Naive thymus-derived CD8-positive, alpha-beta T cell (primary cell): ENCODE measurements at places on chromosomes 6 and 20. TPM values are rescaled to one million over a fixed set of nuclear protein-coding genes. Genes with fewer than 3 reads are reported as not detected.
A peak's percentile ranks its signal among the peaks of the same experiment; 100 is the strongest.

The DEFB115 gene
- not detected for total RNA-seq

DNA sequence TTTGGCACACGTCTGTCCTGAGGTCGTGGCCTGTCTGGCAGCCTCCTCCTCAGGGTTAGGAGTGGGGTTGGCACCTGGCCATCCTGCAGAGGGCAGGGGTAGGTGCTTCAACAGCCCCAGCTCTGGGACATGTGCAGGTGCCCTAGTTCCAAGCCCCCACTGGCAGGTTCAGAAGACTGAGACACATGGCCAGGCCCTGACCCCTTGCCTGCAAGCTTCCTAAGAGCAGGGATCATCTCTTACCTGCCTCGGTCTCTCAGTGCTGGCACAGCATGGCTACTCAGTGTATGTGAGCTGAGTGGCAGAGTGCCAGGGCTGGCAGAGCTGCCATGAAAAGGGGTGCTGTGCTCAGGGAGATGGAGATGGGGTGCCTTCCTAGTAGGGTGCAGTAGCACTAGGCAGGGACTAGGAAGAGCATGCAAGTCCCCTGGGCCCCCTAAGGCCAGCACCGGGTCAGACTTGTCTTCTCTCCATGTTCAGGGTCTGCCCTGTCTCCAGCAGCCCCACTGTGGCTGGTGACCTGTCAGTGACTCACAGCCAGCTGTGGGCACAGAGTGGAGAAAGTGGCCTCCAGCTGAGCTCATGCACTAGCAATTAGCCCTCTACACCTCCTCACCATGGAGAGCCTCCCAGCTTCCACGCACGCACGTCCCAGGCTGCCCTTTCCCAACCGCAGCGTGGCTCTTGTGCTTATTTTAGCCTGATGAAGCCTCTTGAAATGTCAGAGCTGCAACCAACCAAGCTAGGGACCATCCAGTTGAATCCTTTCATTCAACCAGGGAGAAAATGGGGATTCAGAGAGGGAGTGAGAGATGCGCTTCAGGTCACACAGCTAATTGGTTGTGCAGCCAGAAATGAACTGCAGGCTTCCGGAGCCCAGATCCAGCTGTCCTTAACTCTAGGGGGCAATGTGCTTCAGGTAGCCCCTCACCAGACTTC is 116.6 kb downstream of the MRPL14 start:
- H3K36me3 ChIP-seq = no peaks in the 10 kb centered on the region
- peaks cover 13% of the 10 kb centered on the region for H3K27me3 ChIP-seq
- H3K27ac ChIP-seq = no peak overlapping the region
- no peak overlapping the region for H3K4me3 ChIP-seq
- no peaks in the 10 kb centered on the region for H3K4me1 ChIP-seq
- DNase-seq = no peak

The CLPSL2 gene
- not detected for total RNA-seq

- no peaks in the 10 kb centered on the region for H3K27me3 ChIP-seq
- H3K27ac ChIP-seq = no peak overlapping the region
- H3K4me3 ChIP-seq = no peak overlapping the region
- H3K36me3 ChIP-seq = peaks cover 6% of the 10 kb centered on the region
These were observed 240.6 kb downstream of the FOXC1 start for GRCh38 chr6:1850121-1850839.

The SLC17A3 gene
- total RNA-seq = not detected

The LTB gene
- total RNA-seq = 469 TPM

GRCh38 chr6:31308050-31308844 is 36.4 kb upstream of the HLA-C start:
- H3K36me3 ChIP-seq = no peaks in the 10 kb centered on the region
- H3K4me3 ChIP-seq = peak overlapping the region; percentile 94
- peak overlapping the region; percentile 90 for H3K27ac ChIP-seq
- peak; percentile 78 for DNase-seq
- peaks cover 9% of the 10 kb centered on the region for H3K27me3 ChIP-seq
- H3K4me1 ChIP-seq = no peaks in the 10 kb centered on the region

The FNDC1 gene
- not detected for total RNA-seq

- no peak for DNase-seq
- no peaks in the 10 kb centered on the region for H3K36me3 ChIP-seq
- H3K4me3 ChIP-seq = no peak overlapping the region
- no peaks in the 10 kb centered on the region for H3K27me3 ChIP-seq
These were observed 243.3 kb downstream of the EPHA7 start for GRCh38 chr6:93176070-93176469.

The TTI1 gene
- total RNA-seq = 27.1 TPM

The STMND1 gene
- not detected for total RNA-seq

GRCh38 chr6:97399208-97399607 is 116.2 kb upstream of the MMS22L start:
- no peaks in the 10 kb centered on the region for H3K4me1 ChIP-seq
- H3K27ac ChIP-seq = no peak overlapping the region
- DNase-seq = no peak
- peaks cover 2% of the 10 kb centered on the region for H3K27me3 ChIP-seq
- H3K4me3 ChIP-seq = no peak overlapping the region

The AIF1 gene
- 27.3 TPM for total RNA-seq

The C4A gene
- total RNA-seq = 5.9 TPM

DNA sequence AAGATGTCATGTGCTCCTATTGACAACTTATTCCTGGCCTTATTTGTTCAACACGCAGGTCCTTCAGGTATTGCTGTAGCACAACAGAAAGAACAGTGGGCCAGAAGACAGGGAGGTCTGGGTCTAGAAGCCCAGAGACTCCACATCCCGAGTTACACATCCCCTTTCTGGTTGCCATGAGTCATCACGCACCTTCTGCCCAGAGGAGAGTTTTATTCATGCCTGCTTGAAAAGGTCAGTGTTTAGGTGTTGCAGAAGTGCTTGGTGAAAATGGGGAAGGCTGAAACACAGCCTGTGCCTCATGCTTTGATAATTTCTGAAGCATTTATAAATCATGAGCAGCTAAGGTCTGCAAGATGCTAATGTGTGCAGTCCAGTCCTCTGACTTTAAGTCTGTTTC is 256.4 kb downstream of the GMPR start:
- peaks cover 2% of the 10 kb centered on the region for H3K36me3 ChIP-seq
- H3K27me3 ChIP-seq = no peaks in the 10 kb centered on the region
- peaks cover 36% of the 10 kb centered on the region for H3K4me1 ChIP-seq
- peak overlapping the region; percentile 18 for H3K27ac ChIP-seq
- H3K4me3 ChIP-seq = no peak overlapping the region

- DNase-seq = no peak
- no peaks in the 10 kb centered on the region for H3K36me3 ChIP-seq
- H3K27ac ChIP-seq = no peak overlapping the region
- peaks cover 19% of the 10 kb centered on the region for H3K27me3 ChIP-seq
These were observed 31.5 kb upstream of the IRAK1BP1 start for GRCh38 chr6:78835817-78836216.

The TAGAP gene
- total RNA-seq = 56.9 TPM

The LST1 gene
- total RNA-seq = 19.1 TPM

GRCh38 chr20:19368351-19368750 is 155.9 kb downstream of the SLC24A3 start:
- H3K4me3 ChIP-seq = no peak overlapping the region
- H3K36me3 ChIP-seq = no peaks in the 10 kb centered on the region
- H3K4me1 ChIP-seq = no peaks in the 10 kb centered on the region
- no peak for DNase-seq

DNA sequence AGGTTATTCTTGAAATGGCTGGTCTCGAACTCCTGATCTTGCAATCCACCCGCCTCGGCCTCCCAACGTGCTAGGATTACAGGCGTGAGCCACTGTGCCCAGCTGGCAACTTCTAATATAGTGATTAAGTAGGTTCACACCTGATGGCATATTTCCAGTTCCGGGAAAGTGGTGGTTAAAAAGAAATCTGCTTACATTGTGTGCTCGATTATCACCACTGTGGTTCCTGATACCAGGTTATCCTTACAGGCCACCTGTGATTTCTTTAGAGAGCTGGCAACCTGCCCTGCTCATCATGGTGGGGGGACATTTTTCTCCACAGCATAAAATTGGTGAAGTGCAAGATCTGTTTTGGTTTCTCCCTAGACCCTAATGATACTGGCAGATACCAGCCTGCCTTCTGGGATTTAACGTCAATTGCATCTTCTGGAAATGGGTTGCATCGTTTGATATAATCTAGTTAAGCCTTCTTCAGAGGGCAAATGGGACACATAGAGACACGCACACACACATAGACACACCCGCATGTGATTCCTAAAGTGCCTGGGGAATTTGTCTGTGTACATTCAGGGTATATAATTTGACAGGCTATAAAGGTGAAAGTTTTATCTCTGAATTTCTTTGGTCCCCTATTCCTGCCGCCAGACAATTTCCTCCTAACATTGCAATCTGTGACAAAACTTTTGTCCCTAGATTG is 49.7 kb upstream of the CITED2 start:
- H3K27me3 ChIP-seq = peaks cover 25% of the 10 kb centered on the region
- H3K36me3 ChIP-seq = no peaks in the 10 kb centered on the region
- no peaks in the 10 kb centered on the region for H3K4me1 ChIP-seq
- no peak overlapping the region for H3K4me3 ChIP-seq

- no peaks in the 10 kb centered on the region for H3K27me3 ChIP-seq
- peak overlapping the region; percentile 62 for H3K27ac ChIP-seq
- peaks cover 4% of the 10 kb centered on the region for H3K36me3 ChIP-seq
- DNase-seq = no peak
- peak overlapping the region; percentile 74 for H3K4me3 ChIP-seq
These were observed 26.0 kb downstream of the MDN1 start for GRCh38 chr6:89793586-89793985.

DNA sequence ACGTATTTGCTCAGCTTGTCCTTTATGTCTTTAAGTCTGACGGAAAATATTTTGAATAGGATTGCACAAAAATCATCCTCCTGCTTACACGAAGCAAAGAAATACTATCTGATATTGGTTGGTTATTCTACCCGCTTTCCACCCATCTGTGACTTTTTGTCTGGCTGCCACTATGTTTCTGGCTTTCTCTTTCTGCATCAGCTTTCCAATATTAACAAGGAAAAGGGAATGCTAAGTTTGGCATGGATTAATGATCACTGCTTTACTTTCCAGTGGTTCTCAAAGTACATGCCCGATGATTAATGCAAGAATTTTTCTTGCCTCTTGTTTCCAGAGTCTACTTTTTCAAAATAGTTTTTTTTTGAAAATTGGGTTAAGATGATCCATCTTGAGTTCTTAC is 57.0 kb downstream of the RNF144B start:
- no peak for DNase-seq
- peaks cover 5% of the 10 kb centered on the region for H3K4me1 ChIP-seq
- peaks cover 15% of the 10 kb centered on the region for H3K36me3 ChIP-seq
- H3K4me3 ChIP-seq = no peak overlapping the region

DNA sequence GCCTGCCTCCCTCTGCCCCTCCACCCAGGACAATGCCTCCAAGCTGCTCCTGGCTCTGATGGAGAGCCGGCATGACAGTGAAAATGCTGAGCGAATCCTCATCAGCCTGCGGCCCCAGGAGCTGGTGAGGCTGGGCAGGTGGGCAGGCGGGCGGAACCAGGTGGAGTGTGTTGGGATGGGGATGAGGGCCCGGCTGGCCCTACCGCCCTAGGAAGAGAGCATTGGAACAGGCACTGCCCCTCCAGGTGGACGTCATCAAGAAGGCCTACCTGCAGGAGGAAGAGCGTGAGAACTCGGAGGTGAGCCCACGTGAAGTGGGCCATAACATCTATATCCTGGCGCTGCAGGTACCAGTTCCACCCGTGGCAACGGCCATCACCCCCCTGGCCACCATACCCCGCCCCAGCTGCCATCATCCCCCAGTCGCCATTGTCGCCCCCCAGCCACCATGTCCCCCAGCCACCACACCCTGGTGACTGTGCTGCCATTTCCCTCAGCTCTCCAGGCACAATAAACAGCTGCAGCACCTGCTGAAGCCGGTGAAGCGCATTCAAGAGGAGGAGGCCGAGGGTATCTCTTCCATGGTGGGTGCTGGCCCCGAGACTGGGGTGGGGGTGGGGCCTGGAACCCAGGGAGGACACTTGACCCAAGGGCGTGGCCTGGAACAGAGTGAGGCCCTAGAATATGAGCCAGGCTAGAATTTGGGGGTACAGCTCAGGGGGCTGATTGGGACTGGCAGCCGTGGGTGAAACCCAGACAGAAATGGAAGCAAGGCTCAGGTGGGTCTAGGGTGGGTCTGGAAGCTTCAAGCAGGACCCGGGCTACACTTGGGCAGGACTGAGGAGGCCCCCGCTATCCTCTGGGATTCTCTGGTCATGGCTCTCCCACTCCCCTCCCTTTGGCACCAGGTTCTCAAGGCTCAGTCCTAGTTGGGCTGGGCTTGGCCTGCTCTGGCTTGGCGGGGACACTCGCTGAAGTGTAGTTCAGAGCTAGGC is 24.2 kb downstream of the UQCC2 start:
- H3K36me3 ChIP-seq = peaks cover 28% of the 10 kb centered on the region
- H3K27ac ChIP-seq = no peak overlapping the region
- H3K4me3 ChIP-seq = no peak overlapping the region
- peaks cover 6% of the 10 kb centered on the region for H3K4me1 ChIP-seq
- H3K27me3 ChIP-seq = no peaks in the 10 kb centered on the region
- DNase-seq = no peak

DNA sequence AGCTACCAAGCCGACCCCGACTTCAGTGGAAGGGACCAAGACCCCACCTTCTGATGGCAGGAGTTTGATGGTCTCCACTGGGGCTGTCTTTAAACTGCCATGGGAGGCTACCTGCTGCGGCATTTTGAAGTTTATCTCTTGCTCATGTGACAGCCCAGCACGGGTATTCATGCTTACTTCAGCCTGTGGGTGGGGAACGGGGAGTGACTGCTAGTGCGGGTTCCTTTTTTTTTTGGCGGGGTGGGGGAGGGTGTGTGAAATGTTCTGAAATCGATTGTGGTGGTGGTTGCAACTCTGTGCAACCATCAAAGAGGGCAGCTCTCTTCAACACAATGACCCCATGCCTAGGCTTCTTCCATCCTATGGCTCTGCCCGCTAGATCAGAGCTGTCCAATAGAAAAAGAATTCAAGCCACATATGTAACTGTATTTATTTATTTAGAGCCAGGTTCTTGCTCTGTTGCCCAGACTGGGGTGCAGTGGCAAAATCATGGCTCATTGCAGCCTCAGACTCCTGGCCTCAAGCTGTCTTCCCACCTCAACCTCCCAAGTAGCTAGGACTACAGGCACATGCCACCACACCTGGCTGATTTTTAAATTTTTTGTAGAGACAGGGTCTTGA is 53.7 kb downstream of the PPP1R16B start:
- peak overlapping the region; percentile 67 for H3K4me3 ChIP-seq
- no peak for DNase-seq
- peak overlapping the region; percentile 84 for H3K27ac ChIP-seq
- H3K36me3 ChIP-seq = peaks cover 3% of the 10 kb centered on the region
- no peaks in the 10 kb centered on the region for H3K27me3 ChIP-seq

The NSFL1C gene
- total RNA-seq = 72.6 TPM

The HLA-DRA gene
- 75.0 TPM for total RNA-seq

GRCh38 chr6:161828355-161828754 is 554.5 kb upstream of the AGPAT4 start:
- no peak for DNase-seq
- no peak overlapping the region for H3K4me3 ChIP-seq
- peaks cover 2% of the 10 kb centered on the region for H3K36me3 ChIP-seq
- peaks cover 10% of the 10 kb centered on the region for H3K4me1 ChIP-seq
- H3K27me3 ChIP-seq = no peaks in the 10 kb centered on the region

GRCh38 chr6:170485159-170485558 is 67.9 kb downstream of the PSMB1 start:
- peaks cover 2% of the 10 kb centered on the region for H3K36me3 ChIP-seq
- H3K4me1 ChIP-seq = no peaks in the 10 kb centered on the region
- H3K27me3 ChIP-seq = peaks cover 8% of the 10 kb centered on the region
- no peak for DNase-seq
- H3K27ac ChIP-seq = no peak overlapping the region

The CRYBG1 gene
- total RNA-seq = 28.2 TPM

The RAET1L gene
- not detected for total RNA-seq
